ENCODE measurements at places on chromosomes 3 and 15. TPM values are rescaled to one million over a fixed set of nuclear protein-coding genes. Genes with fewer than 3 reads are reported as not detected.

Gene CA12
- 0.08 TPM for total RNA-seq

Gene CRABP1
- not detected for total RNA-seq

Gene HRH1
- not detected for total RNA-seq

Gene SLC12A8
- total RNA-seq, result 0.13 TPM

Gene FGF7
- not detected for total RNA-seq

Gene MNS1
- total RNA-seq, result 2.3 TPM

GRCh38 chr3:149507491-149508324 lies 33.2 kb downstream of the TM4SF4 start:
- H3K27me3 ChIP-seq, result no peaks in the 10 kb centered on the region
- peak overlapping the region; percentile 38 for H3K4me3 ChIP-seq
- peaks cover 34% of the 10 kb centered on the region for H3K4me1 ChIP-seq
- no peak for DNase-seq
- no peak overlapping the region for H3K27ac ChIP-seq
- H3K36me3 ChIP-seq, result no peaks in the 10 kb centered on the region

DNA sequence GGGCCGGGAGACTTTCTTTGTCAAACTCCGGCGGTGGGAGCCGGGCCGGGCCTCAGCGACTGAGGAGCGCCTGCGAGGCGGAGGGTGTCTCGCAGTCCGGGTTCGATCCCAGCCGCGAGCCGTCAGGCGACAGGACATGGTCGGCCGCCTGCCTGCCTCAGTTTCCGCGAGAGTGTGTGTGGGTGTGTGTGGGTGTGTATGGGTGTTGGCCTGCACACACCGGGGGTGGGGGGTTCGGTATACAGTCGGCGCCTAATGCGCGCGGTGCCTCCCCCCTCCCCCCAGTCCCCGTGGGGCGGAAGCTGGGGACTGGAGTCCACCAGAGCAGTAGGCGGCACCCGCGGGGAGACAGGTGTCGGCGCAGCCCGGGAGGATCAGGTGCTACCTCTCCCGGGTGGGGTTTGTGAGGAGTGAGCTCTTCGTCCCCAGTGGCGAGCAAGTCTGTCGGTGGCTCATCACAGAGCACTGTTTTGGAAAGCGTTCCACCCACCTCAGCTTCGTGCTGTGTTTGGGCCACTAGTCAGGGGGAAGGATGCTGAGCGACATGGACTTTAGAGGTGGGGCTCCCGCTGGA lies 246.3 kb downstream of the GOLGA6L6 start:
- no peaks in the 10 kb centered on the region for H3K36me3 ChIP-seq
- no peaks in the 10 kb centered on the region for H3K27me3 ChIP-seq
- no peak overlapping the region for H3K4me3 ChIP-seq

GRCh38 chr15:20271647-20272046 lies 270.0 kb downstream of the GOLGA6L6 start:
- H3K4me1 ChIP-seq, result no peaks in the 10 kb centered on the region
- H3K27me3 ChIP-seq, result no peaks in the 10 kb centered on the region
- H3K27ac ChIP-seq, result no peak overlapping the region
- no peak for DNase-seq
- H3K36me3 ChIP-seq, result no peaks in the 10 kb centered on the region

GRCh38 chr3:7282988-7283387 lies 422.1 kb downstream of the GRM7 start:
- DNase-seq, result no peak
- no peak overlapping the region for H3K4me3 ChIP-seq
- no peaks in the 10 kb centered on the region for H3K36me3 ChIP-seq
- H3K27me3 ChIP-seq, result no peaks in the 10 kb centered on the region

DNA sequence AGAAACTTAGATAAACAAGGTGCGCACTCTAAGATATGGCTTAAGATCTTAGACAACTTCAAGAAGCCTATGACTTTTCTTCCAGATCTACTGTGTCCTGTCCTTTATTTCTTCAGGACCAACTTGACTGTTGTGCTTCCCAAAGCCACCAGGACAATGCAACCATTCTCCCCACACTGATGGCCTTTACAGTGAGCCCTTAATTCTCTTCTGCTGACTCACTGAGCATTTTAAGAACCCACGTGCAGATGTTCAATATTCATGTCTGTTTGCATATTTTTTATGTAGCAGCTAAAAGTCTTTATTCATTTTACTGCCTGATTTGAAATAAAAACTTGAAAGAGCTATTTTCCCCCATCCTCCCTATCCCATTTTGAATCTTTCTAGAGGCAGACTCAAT lies 103.3 kb upstream of the SLC2A2 start:
- peak overlapping the region; percentile 24 for H3K27ac ChIP-seq
- peaks cover 46% of the 10 kb centered on the region for H3K4me1 ChIP-seq
- H3K4me3 ChIP-seq, result no peak overlapping the region
- no peaks in the 10 kb centered on the region for H3K27me3 ChIP-seq

DNA sequence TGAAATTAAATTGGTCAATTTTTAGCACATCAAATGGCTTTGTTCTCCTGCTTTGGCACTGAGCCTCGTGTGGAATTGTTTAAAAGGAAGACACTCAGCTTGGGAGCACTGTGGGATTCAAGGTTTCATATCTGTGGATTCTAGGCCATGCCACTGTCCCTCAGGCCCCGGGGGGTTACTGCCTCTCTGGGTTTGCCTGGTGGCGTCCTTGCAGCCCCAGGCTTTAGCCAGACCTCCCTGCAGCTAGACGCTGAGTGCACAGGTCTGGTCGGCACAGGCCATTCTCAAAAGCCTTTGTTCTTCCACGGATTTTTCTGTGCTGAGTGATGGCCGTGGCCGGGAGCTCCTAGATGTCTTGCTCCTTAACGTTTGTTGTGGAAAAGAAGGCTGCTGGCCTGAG lies 76.2 kb downstream of the CACNA2D3 start:
- DNase-seq, result no peak
- H3K27me3 ChIP-seq, result peaks cover 31% of the 10 kb centered on the region
- H3K36me3 ChIP-seq, result no peaks in the 10 kb centered on the region
- H3K27ac ChIP-seq, result no peak overlapping the region
- H3K4me1 ChIP-seq, result no peaks in the 10 kb centered on the region

- 0 out of 2 replicates have a peak, but pooled peaks cover 8% of the 10 kb centered on the region for H3K4me1 ChIP-seq
- no peak overlapping the region for H3K27ac ChIP-seq
- no peaks in the 10 kb centered on the region for H3K36me3 ChIP-seq
- no peak for DNase-seq
- H3K4me3 ChIP-seq, result no peak overlapping the region
- peaks cover 18% of the 10 kb centered on the region for H3K27me3 ChIP-seq
Measured at GRCh38 chr15:34802803-34803750, 7.7 kb upstream of the ACTC1 start.

DNA sequence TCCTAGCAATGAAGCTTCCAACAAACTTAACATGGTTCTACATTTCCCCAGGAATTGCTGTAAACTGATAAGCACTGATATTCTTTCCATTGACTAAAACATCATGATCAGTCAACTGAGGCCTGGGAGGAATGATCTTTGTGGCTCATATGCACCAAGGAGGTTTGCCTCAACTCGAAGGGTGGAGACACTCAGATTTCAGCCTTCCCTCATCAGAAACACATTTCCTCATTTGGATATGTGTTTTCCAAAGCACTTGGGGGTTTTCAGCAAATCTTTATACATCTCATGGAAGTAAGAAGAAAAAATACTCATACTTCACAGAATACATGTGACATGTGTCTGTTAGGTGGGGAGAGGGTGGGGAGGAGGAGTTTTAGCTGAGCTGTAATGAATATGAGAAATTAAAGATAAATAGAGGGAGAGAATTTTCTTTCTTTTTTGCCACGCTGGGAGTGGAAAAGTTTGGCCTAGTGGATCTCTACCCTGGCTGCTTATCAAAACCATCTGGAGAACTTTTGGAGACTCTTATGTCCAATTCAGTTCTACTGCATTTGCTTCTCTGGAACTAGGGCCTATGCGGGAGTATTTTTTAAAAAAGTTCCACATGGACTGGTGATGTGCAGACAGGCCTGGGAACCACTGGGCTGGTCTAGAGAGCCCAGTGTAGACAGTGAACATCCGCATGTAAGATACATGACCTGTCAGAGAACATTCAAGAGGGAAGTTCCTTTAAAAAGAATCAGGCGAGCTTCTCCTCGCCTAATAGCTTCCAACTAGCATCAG lies 301.0 kb upstream of the ICE2 start:
- DNase-seq, result no peak
- peaks cover 57% of the 10 kb centered on the region for H3K27me3 ChIP-seq
- H3K4me1 ChIP-seq, result no peaks in the 10 kb centered on the region

- peaks cover 1% of the 10 kb centered on the region for H3K36me3 ChIP-seq
- peak overlapping the region; percentile 59 for H3K27ac ChIP-seq
- DNase-seq, result peak; percentile 53
Measured at GRCh38 chr3:149845570-149846244, 32.7 kb downstream of the RNF13 start.

GRCh38 chr15:48317221-48317620 lies 14.0 kb upstream of the DUT start:
- DNase-seq, result no peak
- no peak overlapping the region for H3K4me3 ChIP-seq
- H3K4me1 ChIP-seq, result no peaks in the 10 kb centered on the region
- no peaks in the 10 kb centered on the region for H3K27me3 ChIP-seq

DNA sequence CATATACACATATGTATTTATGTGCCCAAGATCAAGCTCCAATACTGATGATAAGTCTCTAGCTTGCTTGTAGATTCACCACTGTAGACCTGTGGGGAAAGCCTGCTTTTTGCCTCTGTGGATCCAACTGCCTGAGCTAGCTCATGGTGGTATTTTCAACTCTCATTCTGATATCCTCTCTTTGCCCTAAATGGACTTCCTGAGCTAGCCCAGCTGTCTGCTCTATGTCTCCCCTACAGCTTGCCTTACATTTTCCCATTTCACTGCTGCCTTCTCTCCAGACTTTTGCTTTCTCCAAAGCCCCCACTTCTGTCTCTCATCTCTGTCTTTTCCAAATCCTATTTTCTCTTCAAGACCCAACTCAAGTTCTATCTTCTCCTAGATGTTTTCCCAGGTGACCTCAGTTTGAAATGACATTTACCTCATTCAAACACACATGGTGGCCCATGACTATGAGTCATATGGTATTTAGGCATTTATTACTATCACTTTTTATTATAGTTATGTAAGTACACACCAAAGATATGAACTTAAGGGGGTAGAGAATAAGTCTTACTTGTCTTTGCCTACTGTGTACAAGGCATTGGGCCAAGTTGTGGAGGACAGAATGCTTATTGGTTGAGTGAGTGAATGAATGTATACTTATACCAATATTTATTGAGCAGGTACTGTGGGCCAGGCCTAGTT lies 191.7 kb downstream of the NR1D2 start:
- H3K4me3 ChIP-seq, result no peak overlapping the region
- H3K27me3 ChIP-seq, result no peaks in the 10 kb centered on the region
- peaks cover 42% of the 10 kb centered on the region for H3K36me3 ChIP-seq

- no peaks in the 10 kb centered on the region for H3K36me3 ChIP-seq
- no peak overlapping the region for H3K27ac ChIP-seq
- no peaks in the 10 kb centered on the region for H3K27me3 ChIP-seq
- H3K4me1 ChIP-seq, result no peaks in the 10 kb centered on the region
- DNase-seq, result no peak
Measured at GRCh38 chr3:55341502-55342031, 145.5 kb downstream of the WNT5A start.

All from HepG2 (cell line).